GM12891 (cell line): ENCODE measurements at places on chromosomes 4 and X.

- DNase-seq = no peak
These were observed 514.2 kb upstream of the DIPK2B start for GRCh38 chrX:45714866-45715265.

- DNase-seq = no peak
These were observed 347.4 kb downstream of the BCOR start for GRCh38 chrX:39750256-39750790.

DNA sequence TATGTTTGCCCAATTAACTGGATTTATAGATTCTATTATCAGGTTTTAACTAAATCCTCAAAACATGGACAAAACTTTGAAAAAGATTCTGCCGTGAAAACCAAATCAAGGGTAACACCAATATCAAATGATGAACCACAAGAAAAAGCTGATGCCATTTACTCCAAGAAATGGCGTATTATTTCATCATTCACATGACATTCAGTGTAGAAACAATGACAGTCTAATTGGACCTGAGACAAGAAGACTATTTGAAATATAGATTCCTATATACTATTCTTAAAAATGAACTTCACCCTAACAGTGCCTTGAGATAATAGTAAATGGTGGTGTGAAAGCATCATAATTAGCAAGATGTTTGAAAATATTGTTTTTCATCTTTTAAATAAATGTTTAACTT lies 4.8 kb downstream of the SLC25A31 start:
- no peak for DNase-seq

DNA sequence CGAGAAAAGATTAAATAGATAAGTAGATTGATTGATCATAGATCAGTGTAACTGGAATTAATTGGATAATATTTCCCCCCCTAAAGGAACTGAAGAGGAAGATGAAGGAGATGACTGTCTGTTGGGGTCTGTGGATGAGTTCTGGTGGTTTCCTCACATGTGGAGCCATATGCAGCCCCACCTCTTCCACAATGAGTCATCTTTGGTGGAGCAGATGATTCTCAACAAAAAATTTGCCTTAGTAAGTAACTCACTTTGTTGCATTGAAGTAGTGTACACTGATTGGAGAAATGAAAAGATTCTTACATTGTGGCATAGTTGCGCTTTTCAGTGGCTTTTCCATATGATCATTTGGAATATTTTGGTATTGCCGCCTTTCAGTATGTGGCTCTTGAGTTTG lies 80.4 kb downstream of the NDST3 start:
- no peak for DNase-seq

DNA sequence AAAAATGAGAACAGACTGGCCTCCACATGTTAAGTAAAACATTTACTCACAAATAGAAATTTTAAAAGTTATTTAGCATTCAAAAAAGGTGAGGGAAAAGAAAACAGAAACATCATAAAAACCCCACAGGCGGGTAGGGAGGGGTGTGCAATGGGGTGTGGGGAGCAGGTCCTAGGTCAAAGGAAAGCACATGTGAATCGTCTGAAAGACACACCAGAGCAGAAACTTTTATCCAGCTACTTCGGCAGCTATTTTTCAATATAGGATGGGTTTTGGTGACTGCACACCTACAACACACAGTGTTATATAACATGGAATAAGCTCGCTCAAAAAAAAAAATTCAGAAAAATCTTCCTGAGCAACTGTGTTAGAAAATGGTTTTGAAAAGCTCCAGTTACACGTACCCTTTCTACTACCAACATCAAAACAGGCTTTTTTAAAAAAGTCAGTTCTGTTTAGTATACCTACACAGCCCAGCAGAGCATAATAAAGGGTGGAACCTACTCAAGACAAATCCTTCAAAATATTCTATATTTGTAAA lies 1.6 kb downstream of the OTUD4 start:
- no peak for DNase-seq

GRCh38 chrX:41332408-41333002 lies 1.5 kb upstream of the DDX3X start:
- no peak for DNase-seq

DNA sequence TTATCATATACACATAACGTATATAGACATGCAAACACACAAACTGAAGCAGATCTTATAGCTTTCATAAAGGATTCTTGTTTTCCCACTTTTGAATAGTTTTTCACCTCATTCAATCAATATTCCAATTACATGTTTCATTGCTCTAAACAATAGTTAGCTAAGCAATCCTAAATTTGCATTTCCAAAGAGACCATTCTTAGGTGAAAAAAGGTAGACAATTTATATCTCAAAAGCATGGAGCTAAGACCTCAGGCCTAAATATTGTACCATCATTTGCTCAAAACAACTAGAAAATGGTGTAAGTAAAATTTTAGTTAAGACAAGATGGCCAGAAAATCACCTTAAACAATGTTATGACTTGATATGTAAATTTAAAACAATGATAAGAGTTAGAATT lies 1148.5 kb upstream of the DIAPH2 start:
- DNase-seq = no peak

DNA sequence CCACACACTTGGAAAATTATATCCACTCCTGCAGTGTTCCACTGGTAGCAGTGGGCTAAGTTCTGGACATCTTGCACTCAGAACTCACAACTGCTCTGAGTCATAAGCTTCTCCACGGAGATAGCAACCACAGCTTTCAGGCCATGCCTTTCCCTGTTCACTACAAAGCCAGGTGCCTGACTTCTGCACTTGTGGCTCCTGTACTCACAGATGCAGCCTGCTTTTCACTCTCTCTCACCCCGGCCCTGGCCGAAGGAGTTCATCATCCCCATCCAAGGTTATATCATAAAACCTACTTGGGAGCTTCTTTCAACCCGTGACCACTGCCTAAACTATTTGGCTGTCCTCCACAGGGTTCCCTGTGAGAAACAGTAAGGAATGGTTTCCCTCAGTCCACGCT lies 999.4 kb downstream of the GLUD2 start:
- DNase-seq = no peak

GRCh38 chr4:68288393-68288740 lies 42.9 kb upstream of the TMPRSS11B start:
- DNase-seq = no peak

- no peak for DNase-seq
These were observed 11.0 kb downstream of the BCOR start for GRCh38 chrX:40086569-40087335.

DNA sequence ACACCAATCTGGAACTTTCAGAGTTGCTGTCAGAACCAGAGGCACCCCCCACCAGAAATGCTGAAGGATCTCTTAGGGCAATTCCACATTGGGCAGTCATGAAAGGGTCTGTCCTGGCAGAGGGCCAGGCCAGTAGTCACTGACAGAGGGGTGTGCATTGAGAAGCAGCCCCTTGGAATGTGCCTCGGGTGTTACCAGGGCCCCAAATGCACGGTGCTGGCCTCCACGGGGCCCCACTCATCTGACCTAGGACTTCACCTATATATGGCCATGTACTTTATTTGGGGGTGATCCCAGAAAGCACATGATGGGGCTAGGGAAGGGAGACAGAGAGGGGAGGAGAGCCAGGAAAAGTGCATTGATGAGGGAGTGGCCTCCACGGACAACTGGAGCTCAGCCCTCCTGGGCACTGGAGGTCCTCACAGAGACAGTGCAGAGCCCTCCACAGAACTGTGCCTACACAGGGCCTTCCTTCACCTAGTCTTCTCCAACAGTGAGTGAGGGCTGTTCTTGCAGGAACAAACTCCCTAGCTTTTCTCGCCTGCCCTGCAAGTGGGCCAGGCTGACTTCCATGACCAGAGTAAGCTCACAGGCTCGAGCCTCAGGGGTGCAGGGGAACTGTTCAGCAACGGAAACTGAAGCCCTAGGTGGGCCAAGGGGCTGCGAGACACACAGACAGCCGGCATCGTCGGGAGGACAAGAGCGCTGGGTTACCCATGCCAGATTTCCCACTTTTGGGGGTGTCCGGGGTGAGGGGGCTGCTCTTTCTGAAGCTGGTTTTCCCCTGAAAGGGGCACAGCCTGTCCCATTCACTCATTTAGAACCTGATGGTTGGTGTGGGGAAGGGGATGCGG lies 136.2 kb downstream of the HMX1 start:
- DNase-seq = no peak

- no peak for DNase-seq
These were observed 8.1 kb downstream of the RASL11B start for GRCh38 chr4:52870225-52870624.

GRCh38 chr4:52588771-52589591 lies 70.1 kb downstream of the USP46 start:
- no peak for DNase-seq

DNA sequence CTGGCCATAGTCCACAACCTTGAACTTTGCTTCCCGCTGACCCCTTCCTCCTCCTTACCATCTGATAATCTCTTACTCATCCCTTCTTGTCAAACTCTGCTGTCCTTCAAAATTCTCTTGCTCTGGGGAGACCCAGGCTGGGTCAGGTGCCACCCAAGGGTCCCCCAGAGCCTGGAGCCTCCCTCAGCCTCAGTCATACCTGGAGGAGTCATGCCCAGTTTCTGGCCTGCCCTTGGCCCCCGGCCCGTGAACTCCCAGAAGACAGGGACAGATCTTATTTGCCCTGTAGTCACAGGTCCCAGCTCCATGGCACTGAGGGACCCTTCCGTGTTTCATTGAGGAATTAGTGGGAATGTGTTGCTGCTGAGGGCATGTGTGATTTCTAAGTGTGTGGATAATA lies 4.7 kb upstream of the GPR78 start:
- no peak for DNase-seq

DNA sequence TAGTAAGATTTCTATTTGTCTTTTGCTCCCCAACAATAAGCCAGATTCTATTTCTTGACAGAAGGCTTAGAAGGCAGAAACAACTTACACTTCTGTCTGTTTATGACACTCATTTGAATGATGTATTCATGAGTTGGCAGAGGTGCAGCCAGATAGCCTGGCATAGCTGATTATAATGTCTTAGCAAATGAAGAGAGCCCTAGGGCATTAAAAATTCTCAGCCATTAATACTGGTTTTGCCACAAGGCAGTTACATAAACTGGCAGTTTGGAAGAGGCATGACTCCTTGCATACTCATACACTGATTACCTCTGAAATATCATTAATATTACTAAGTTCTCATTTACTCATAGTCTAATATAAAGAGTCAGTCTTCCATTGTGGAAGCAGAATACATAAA lies 728.5 kb upstream of the NDST4 start:
- no peak for DNase-seq

- no peak for DNase-seq
These were observed 1.1 kb upstream of the AP1S2 start for GRCh38 chrX:15855568-15856221.

DNA sequence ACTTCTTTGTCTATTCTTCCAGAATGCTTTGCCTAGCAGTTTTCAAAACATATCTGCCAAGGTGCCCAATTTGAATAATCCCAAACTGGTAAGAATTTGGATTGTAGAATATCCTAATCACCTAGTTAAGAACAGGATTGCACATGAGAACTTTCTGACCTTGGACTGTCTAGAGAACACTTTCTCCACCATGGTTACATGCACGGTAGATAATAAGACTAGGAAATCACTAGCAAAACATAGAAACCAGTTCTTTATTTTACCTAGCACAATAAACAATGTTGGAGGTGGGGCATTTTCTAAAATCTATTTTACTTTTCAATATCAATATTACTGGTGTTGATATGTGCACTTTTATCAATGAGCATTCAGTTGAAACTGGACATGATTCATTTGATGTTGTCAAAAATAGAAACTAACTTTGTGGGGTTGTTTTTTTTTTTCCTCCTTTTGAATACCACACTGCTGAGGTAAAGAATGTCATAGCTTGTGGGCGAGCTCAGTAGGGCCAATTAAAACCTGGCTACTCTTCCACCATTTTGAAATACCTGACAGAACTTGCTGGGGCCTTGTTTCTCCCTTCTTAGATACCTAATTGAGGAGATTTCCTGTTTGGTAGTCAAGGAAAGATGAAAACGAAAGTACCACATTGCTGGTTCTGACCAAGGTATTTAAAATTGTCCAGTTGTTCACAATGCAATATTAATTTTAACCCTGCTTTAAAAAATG lies 10.4 kb downstream of the MID1IP1 start:
- no peak for DNase-seq

GRCh38 chrX:105635794-105636193 lies 186.5 kb upstream of the NRK start:
- no peak for DNase-seq

DNA sequence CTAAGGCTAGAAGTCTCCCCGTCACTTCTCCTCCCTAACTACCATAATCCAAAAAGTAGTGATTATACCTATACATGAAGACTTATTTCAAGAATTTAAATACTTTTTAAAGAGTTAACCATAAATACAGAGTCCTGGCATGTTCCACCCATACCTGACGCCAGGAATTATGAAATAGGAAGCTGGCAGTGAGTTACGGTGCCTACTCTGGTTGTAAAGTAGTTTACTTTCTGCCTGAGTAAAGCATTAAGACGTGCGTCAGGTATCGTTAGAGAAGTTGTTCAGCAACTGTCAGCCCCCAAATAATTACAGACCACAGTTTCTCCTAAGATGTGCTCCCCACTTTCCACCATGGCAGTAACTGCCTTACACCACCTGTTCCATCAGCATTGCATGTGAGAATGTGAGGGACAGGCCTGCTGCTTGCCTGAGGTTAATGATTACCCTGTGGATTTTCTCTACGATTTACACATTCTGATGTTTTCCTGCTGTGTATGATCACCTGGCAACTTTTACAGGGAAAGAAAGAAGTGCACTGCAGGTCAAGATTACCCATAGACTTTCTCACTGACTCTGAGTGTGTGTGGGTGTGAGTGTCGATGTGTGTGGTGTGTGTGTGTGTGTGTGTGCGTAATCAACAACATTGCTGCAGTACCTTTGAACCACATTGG lies 92.3 kb upstream of the SLC7A11 start:
- DNase-seq = no peak

DNA sequence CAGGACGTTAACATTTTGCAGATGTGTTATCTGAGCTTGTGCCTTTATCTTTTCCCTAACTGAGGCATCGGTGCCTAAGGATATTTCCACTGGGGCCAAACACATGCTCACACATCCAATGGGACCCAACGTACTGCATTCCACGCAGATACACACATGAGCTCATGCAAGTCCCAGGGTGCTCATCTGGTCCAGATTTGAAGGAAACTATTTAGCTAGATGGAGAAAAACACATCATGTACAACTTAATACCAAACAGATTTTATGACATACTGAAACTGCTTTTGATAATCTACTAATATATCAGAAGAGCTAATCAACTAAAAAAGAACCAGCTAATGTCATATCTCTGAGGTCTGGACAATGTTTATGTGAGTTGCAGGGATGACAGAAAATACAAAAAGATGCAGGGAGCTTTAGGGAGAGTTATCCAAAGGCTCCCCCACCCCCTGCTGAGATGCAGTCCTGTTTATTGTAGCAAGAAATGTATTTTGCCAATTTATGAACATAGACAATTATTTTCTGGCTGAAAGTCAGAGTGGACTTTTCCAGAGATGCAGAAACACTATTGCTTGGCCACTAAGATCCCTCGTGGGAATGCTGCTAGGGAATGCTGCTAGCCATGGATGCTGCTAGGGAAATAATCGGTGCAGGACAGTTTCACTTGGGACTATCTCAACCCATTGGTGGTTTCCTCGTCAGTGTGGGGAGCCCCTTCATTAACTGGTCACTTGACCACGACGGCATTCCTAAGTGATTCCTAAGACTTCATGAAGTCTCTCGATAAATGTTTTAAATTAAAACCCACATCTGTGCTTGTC lies 172.8 kb downstream of the SMIM20 start:
- no peak for DNase-seq

GRCh38 chrX:27086237-27086636 lies 376.9 kb downstream of the PPP4R3C start:
- no peak for DNase-seq

- DNase-seq = no peak
These were observed 34.8 kb downstream of the PLAC1 start for GRCh38 chrX:134623293-134624045.
